ENCODE measurements at places on chromosomes 11 and 22.

DNA sequence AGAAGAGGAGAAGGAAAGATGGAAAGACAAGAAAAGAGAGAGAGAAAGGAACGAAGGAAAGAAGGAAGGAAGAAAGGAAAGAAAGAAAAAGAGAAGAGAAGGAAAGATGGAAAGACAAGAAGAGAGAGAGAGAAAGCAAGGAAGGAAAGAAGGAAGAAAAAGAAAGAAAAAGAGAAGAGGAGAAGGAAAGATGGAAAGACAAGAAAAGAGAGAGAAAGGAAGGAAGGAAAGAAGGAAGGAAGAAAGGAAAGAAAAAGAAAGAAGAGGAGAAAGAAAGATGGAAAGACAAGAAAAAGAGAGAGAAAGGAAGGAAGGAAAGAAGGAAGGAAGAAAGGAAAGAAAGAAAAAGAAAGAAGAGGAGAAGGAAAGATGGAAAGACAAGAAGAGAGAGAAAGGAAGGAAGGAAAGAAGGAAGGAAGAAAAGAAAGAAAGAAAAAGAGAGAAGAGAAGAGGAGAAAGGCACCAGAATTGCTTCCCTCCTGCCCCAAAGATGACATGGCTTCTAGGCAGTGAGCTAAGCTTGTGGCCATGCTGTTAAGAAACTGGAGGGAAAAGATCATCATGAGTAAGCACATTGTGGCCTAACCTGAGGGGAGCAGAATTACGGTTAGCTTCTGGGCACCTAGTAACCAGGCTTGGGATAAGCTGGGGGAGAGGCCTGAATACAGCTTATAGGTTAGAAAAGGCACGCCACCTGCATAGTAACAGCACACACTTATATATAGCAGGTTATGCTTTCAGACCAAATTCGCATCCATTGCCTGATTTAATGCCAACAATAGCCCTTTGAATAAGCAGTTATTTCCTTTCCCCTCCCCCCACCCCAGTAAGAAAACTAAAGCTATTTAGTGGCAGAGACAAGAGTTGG, 2.3 kb upstream of the ST3GAL4 start:
- DNase-seq = peak; percentile 39

GRCh38 chr11:78031629-78032028, 8.6 kb upstream of the KCTD14 start:
- DNase-seq = no peak

GRCh38 chr11:128469220-128469619, 118.1 kb downstream of the ETS1 start:
- DNase-seq = no peak

DNA sequence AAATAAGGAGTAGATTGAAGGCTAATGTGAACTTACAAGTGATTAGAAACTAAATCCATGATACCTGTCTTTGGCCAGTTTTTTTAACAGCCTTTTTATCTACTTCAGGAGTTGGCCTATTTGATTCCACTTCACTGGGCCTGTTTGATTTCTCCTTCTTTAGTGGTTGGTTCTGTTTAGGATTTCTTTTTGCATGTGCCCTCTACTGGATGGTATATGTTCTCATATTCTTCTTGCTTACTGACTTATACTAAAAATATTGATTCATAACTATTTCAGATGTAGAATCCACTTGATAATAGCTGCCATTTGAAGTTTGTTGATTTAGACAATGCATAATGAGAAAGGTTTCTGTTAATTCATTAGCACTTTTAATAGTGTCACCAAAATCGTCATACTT, 53.9 kb downstream of the USP47 start:
- DNase-seq = no peak
